Choroid plexus epithelial cell (primary cell): ENCODE measurements at places on chromosomes 2 and 18.

DNA sequence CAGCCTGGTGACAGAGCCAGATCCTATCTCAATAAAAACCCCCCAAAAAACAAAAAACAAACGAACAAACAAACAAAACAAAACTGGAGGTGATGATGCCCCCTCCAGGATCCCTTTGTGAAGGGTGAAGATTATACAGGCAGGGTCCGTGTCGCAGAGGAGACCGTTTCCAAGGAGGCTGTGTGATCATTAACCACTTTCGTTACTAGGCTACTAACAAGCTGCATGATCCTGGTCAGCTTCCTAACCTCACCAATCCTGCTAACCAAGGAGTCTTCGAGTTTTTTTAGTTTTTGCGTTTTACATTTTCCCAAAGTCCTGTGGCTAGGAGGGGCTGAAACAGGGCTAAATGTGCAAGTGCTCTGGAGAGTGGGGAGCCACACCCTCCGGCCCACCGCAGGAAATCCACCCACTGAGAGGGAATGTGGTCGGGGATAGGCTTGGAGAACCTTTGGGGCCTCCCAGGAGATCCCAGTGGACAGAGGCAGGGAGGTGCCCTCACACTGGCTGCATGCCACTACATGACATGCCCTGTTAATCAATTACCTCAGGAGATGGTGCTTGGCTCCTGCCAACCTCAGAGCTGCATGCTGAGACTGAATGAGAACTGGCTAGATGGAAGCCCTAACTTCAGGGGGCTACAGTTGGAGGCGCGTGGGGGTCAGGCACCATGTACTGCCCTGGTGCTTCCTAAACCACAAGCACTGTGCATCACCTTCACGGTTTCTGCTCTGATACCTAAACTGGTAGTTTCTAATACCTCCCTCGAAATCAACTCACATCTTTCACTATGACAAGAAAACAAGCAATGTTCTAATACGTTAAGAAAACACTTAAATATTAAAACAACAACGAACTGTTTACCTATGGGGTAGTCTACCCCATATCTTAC, 67.5 kb upstream of the RGPD5 start:
- DNase-seq: no peak

GRCh38 chr2:55134316-55134706, 84.1 kb upstream of the RTN4 start:
- no peak for DNase-seq

DNA sequence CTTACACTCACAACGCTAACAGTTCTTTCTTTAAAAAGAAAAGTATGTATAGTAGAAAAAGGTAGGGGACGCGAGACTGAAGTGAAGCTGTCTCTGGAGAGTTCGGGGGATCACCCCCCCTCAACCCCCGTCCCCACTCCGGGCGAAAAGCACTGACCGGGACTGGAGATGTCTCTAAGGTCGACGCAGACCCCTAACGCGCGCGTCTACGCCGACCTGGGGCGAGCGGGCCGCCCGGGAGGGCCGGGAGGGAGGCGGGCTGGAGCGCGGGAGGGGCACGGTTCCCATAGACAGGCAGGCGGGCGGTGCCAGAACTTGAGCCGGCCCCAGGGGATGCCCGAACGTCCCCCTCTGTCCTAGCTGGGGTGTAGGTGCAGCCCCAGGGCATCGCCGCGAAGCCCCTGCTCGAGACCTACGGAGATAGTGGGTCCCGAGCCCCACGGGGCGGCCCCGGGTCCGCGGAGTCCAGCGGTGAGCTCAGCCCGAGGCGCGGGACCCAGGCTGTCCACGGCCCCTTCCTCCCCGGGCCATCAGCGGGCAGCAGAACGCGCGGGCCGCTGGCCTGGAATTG, 82.2 kb downstream of the CHRNA1 start:
- DNase-seq: no peak

GRCh38 chr2:179811042-179811441, 50.4 kb downstream of the ZNF385B start:
- DNase-seq: no peak

DNA sequence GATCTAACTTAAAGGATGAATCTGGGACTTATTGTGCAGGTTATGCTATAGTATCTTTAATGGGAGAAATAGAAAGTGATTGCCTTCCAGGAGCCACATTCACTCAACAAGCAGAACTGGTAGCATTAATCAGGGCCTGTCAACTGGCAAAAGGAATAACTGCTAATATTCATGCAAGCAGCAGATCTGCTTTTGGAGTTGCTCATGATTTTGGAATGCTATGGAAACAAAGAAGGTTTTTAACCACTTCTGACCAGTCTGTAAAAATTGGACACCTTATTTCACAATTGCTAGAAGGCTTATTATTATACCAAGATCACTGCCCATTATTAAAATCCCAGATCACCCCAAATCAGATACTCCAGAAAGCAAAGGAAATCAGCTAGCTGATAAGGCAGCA, 200.4 kb downstream of the MREG start:
- peak; percentile 71 for DNase-seq

GRCh38 chr2:68997401-68997800, 15.6 kb upstream of the ANTXR1 start:
- no peak for DNase-seq

DNA sequence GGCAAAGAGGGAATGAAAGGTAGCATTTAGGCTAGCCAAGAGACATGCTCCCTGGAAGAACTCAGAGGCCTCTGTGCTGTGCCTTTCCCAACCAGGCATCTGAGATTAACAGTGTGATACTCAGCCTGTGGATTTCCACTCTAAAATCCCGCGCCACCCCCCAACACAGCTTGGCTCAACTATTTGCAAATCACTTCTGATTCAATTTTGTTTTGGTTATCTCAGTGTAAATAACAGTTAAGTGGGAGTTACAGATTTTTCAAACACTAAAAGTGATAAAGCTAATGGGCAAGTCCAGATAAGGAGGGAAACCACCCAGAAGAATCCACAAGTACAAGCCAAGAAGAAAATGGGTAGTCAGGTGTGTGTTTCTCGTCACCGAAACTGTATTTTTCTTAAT, 1.4 kb upstream of the NRP2 start:
- DNase-seq: no peak

GRCh38 chr18:75128911-75129716, 79.8 kb downstream of the PTGR3 start:
- no peak for DNase-seq

DNA sequence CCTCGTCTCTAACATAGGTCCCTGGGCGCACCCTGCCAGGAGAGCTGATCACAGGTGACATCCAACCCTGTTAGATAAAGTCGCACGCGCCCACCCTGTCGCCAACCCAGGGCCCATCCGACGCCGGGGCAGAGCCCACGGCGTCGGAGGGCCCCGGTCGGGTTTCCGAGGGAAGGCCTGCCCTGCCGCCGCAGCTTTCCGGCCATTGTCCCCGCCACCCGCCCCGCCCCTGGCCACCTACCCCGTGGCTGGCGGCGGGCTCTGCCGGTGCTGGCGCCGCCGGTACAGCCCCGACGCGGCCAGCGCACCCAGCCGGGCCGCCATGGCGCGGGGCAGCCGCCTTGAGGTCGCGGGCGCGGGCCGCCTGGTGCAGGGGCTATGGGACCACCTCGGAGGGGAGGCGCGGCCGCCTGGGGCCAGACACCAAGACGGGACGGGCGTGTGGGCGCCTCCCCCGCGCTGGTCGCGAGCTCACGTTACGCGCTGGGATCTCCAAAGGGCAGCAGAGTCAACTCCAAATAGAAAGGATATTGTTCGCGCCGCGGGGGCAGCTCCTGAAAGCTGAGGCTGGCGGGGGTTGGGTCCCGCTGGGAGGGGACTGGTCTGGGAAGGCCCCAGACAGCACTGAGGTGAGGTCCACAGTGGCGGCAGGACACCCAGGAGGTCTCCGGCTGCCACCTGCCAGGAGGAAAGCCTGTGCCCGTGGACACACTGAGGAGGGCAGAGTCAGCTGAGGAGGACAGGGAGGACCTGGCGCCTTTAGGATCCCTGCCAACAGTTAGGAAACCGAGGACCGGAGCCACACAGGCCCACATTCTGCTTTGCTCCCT, 11.1 kb downstream of the LIMS2 start:
- DNase-seq: no peak

DNA sequence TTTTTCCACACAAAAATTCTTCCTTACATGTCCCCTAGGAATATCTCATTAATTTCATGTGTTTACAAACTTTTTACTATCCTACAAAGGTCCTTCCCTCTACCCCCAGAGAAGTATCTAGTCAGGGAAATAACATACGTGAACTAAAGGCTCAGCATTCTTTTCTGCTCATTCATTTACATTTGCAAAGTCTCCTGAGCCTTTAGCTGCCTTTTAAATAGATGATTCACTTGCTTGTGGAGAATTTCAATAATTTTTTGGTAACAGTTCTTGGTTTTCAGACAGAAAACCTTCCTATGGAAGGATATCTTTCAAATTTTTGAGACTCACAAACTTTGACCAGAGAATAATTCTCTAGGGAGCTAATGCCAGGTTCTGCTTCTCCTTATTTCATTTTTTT, 81.5 kb upstream of the RMDN2 start:
- DNase-seq: peak; percentile 69

- no peak for DNase-seq
Measured at GRCh38 chr2:164816046-164816445, 25.6 kb downstream of the COBLL1 start.

GRCh38 chr18:56516789-56517188, 121.6 kb downstream of the TXNL1 start:
- no peak for DNase-seq

- DNase-seq: no peak
Measured at GRCh38 chr2:96359310-96359709, 23.7 kb downstream of the NCAPH start.

GRCh38 chr2:171166328-171166983, 5.8 kb upstream of the TLK1 start:
- DNase-seq: peak; percentile 43

GRCh38 chr2:74290466-74291217, 52.6 kb downstream of the SLC4A5 start:
- no peak for DNase-seq

DNA sequence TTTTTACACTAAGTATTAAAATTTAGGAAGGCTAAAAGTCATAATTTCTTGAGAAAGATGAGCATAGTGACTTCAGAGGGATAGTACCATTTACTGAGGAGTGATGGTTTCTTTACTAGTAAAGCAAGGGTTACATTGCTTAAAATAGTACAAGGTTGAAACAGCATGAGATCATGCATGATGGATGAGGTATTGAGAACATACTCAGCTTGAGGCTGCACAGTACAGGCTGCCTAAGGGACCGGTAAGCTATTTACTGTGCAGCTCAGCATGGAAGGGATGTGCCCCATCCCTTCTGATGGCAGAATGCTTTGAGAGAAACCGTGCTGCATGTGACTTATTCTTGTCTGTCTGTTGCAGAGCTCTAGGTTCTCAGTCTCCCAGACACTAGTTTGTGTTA, 122.1 kb downstream of the EML6 start:
- peak; percentile 30 for DNase-seq

GRCh38 chr2:236959036-236959435, 126.7 kb upstream of the COPS8 start:
- no peak for DNase-seq

DNA sequence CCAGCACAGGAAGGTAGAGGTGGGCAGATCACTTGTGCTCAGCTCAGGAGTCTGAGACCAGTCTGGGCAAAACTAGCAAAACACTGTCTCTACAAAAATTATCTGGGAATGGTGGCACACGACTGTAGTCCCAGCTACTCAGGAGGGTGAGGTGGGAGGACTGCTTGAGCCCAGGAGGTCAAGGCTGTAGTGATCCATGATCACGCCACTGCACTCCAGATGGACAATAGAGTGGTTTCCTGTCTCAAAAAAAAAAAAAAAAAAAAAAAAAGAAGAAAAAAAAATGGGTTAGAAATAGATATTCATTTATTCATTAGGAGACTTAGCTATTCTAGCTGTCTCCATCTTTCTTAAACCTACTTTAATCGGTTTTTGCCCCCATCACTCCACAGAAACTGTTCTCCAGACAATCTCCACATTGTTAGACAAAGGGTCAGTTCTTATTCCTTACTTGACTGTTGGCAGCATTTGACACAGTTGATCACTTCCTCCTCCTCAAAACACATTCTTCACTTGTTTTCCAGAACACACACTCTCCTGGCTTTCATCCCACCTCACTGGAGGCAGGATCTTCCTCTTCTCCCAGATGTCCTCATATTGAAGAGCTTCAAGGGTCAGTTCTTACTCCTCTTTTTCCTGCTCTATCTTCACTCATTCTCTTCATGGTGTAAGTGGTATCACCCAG, 103.1 kb downstream of the DTNB start:
- peak; percentile 22 for DNase-seq

GRCh38 chr2:58984731-58985130, 743.6 kb upstream of the FANCL start:
- DNase-seq: peak; percentile 22

GRCh38 chr18:50869150-50869549, 9.8 kb upstream of the ME2 start:
- no peak for DNase-seq

GRCh38 chr2:18762667-18763066, 173.3 kb upstream of the NT5C1B start:
- peak; percentile 55 for DNase-seq

GRCh38 chr18:7924616-7925015, 357.5 kb downstream of the PTPRM start:
- no peak for DNase-seq

DNA sequence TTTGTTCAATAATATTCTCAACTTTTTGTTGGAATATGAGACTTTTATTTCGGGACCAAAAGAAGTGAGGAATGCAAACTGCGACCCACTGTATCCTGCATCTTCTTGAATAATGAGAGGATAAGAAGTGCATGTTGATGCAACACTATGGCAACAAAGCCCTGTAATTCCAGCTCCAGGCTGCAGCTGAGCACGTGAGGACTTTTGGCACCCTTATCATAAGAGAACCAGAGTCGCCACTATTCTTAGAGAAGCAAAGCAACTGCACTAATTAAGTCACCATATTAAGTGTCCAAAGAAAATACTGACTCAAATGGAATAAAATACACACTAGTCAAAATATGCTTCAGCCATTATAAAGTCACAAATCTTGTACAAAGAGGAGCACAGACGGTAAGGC, 65.8 kb downstream of the FAM210A start:
- DNase-seq: peak; percentile 49

DNA sequence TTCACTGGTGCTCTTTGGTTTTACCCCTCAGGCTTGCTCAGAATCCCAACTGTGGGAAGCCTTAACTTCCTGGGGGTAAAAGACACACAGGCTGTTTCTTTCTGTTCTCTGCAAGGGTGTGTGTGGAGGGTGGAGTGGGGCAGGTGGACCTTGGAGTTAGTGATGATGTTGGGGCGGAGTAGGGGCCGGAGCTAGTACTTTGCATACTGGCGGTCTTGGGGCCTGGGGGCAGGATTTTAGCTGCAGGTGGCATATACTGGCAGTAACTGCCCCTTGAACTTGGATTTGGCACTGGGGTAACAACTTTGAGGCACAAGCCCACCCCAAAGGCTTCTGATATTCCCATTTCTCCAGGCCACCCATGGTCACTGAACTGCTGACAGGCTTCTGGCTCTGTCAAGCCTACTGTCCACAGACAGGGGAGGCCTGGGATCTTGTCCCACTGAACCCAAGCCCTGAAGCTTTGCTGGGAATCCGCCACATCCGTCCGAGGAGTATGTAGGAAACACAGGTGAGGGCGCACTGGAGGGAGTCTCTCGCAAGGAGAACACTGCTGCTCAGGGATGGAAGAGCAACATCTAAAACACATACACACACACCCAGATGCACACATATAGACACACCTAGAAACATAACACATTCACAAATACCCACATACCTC, 258.9 kb downstream of the DYSF start:
- no peak for DNase-seq

GRCh38 chr2:241330616-241330981, 14.9 kb downstream of the SEPTIN2 start:
- DNase-seq: no peak

- peak; percentile 88 for DNase-seq
Measured at GRCh38 chr18:12233378-12233777, 20.8 kb upstream of the CIDEA start.

- DNase-seq: peak; percentile 41
Measured at GRCh38 chr18:33906046-33906445, 318.7 kb downstream of the NOL4 start.
